ENCODE measurements at places on chromosomes 4 and X.

DNA sequence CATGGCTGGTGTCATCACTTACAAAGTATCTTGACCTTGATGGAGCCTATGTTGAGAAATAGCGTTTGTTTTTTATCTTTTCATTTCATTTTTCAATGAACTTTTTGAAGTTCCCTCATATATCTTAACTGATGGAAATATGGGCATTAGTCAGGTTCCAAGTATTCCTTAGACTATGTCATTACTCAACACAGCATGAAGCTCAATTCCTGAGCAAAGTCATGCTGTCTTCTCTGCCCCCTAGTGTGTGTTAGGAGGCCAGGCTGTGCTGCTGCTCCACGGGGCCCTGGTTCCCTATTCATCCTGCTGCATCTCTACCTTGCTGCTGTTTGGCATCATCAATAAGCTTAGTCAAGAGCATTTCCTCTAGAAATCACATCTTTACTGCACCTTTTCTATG, 40.9 kb downstream of the GPR143 start:
- peak; percentile 8 for DNase-seq

DNA sequence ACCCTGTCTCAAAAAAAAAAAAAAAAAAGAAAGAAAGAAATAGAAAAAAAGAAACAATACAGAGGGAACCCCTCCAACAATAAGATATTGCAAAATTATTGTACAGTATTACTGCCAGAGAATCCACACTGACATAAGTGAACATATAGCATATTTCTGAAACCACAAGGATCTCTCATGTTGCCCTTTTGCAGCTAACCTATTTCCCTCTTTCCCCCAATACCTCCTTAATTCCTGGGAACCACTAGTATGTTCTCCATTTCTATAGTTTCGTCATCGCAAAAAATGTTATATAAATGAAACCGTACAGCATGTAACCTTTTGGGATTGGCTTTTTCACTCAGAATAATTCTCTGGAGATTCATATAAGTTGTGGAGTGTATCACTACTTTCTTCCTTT, 20.0 kb upstream of the BMP2K start:
- peak; percentile 67 for DNase-seq

DNA sequence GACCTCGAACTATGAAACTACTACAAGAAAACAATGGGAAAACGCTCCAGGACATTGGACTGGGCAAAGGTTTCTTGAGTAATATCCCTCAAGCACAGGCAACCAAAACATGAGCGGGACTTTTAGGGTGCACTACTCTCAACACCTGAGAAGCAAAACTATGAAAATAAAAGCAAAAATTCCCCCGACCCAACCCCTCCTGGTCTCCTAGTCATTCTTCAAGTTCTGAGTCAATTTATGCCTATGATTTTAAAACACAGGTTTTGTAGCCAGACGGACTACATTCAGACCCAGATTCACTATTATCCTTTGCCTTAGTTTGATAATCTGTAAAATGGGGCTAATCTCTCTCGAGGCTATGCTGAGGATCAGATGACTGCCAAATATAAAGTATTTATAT, 97.0 kb downstream of the SOWAHB start:
- no peak for DNase-seq

DNA sequence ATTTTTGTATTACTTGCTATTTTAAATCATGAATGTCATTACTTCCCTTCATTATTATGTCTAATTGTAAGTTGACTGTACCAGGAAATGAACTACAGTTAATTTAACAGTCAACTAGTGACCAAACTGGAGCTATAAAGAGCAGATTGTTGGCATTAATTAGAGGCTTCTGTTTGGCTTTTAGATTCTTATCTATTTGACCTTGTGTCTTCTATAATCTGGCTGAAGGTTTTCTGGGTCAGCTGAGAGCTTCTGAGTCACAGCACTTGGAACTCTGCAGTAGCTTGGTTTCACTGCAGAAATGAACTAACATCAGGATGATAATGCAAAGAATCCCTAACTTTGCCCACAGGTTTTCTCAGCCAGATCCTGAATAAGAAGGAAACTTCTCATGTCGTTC, 169.2 kb upstream of the LEF1 start:
- peak; percentile 45 for DNase-seq

GRCh38 chr4:183408796-183409195, 35.6 kb upstream of the CDKN2AIP start:
- DNase-seq, result no peak

DNA sequence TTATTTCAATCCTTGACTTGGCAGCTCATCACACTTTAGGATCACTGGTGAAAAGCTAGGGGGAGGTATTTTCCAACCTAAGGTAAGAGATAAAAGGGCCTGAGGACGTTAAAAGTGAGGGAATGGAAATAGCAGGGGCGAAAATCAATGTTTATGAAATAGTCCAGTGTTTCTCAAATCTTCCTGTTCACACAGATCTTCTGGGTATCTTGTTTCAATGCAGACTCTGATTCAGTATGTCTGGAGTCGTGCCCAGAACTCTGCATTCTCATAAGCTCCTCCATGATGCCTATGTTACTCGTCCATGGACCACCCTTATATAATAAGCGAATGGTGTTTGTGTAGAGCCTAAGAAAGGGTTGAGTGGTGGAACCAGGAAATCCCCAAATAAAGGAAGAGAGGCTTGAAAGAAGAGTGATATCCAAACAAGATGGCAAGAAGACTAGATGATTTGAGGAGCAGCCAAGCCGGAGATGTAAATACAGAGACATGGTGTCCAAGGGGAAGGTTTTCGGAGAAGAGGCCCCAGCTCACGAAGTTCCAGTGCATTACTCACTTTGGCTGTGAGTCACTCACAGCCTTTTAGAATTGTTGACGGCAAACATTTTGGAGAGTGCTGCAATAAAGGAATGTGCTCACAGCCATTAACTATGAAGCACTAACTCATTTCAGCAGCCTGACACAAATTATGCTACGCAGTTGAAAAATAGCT, 215.6 kb upstream of the PPARGC1A start:
- DNase-seq, result peak; percentile 98

GRCh38 chr4:89486042-89486441, 178.4 kb upstream of the GPRIN3 start:
- DNase-seq, result peak; percentile 11
